Spinal cord (tissue), 10 donors: ENCODE measurements at places on chromosomes 7 and 10. TPM values are rescaled to one million over a fixed set of nuclear protein-coding genes. Genes with fewer than 3 reads are reported as not detected.

Gene KIAA1217
- 8.7 TPM for polyA plus RNA-seq

- DNase-seq: no peak
These were observed 15.9 kb downstream of the GSTO2 start for GRCh38 chr10:104284846-104285245.

- DNase-seq: no peak
These were observed 54.6 kb downstream of the VSTM2A start for GRCh38 chr7:54596747-54597146.

DNA sequence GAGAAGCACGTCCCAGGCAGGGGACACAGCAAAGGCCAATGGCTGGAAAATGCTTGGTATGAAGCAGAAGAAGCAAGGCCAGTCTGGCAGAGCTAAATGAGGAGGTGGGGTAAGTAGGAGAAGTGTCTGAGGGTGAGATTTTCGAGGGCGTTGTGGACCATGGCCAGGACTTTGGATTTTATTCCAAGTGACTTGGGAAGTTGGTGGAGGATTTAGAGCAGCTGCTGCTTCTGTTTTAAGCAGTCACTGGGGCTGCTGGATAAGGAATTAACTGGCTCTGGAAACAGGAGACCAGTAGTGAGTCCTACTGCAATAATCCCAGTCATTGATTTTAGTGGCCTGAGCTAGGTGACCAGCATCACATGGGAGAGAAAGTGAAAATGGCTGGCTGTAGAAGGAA is 67.6 kb upstream of the GSDME start:
- no peak for DNase-seq

DNA sequence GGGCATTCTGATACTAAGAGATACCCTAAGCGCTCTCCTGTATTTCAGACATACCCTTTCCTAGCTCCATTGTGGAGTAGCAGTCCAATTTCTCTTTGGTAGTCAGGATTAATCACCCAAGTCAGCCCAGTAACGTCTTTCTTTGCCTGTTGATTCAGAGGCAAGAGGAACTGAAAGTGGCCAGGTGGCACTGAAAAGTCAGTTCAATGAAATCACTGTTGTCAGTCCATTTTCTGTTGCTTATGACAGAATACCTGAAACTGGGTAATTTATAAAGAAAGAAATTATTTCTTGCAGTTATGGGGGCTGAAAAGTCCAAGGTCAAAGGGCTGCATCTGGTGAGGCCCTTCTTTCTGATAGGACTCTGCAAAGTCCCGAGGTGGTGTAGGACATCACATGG is 40.2 kb downstream of the ANKRD61 start:
- no peak for DNase-seq

DNA sequence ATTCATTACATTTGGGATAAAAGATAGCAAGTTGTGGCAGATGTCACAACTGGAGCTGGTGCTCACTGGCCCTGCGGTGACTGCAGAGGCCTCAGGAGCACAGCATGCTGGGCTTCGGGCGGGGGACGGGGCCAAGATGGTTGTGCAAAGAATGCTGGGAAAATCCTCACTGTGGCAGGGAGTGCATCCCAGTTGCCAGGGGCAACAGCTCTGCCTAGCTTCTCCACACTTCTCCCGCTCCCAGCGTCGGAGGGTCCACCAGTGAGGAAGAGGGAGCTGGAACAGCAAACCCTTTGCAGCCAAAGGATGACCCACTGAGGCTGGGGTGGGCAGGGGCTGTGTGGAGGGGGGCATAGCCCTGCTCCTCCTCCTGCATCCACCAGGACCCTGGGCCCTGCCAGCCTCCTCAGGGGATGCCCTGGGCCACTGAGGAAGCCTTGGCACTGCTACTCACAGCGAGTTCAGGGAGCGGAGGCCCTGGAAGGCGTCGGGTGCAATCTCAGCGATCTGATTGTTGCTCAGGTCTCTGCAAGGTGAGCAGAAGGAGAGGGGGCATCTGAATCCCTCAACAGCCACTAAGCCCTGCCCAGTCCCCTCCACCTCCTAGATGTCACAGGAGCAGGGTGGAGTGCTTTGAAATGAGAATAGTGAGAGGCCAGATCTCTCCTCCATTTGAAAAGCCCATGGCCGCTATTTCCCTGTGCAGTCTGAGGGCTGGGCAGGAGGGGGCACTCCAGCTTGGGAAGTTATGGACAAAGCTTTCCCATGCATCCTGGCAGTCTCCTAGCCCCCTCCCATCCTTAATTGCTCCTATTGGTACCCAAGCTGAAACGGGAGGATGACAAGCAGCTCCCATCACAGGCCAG is 126.5 kb downstream of the SLIT1 start:
- no peak for DNase-seq

Gene PTPRZ1
- polyA plus RNA-seq: 736 TPM

Gene NUTM2E
- polyA plus RNA-seq: 0.35 TPM

Gene GRIFIN
- not detected for polyA plus RNA-seq

Gene FZD8
- 4.8 TPM for polyA plus RNA-seq

DNA sequence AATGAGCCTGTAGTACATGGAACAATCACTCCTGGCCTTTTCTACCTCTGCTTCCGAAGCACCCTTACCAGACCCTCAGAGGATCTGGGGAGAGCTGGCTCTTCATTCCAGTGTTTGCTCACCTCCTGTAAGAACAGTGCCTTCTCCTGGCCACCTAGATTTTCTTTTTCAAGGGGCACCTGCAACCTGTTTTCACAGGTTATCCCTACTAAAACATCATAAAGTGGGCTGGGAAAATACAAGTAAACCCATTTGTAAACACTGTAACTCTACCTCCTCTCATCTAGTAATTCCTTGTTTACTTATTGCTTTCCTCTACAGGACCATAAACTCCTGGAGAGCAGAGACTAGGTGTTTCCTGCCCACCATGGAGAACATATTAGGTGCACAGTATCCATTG is 1.1 kb downstream of the PIK3AP1 start:
- DNase-seq: no peak

DNA sequence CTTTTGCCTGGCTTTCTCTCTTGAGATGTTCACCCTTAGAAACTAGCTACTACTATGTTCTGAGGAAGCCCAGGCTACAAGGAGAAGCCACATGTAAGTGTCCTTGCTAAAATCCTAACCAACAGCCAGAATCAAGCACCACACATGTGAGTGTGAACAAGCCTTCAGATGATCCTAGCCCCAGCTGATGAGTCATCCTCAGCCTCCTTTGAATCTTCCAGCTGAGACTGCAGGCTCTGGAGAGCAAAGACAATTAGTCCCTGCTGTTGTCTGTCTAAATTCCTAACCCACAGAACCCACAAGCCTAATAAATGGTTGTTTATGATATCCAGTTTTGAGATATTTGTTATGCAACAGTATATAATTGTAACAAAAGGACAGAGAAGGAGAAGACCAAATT is 92.8 kb upstream of the TAC1 start:
- no peak for DNase-seq

GRCh38 chr7:124457841-124458240 is 307.8 kb downstream of the GPR37 start:
- DNase-seq: no peak

DNA sequence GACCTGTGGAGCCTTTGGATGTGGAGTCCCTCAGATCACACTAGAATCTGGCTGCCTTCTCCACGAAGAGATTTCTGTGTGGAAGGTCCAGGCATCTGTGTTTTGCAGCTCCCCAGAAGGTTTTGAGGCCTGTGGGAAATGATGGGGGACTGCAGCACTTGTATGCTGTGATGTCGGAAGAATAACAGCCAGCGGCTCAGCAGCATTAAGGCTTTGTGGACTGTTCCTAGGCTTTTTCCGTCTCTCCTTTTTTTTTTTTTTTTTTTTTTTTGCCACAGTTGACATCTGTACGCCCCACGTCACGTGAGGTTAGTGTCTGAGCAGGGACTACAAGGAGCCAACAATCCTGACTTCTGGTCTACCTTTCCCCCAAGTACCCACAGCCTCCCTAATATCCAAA is 181.3 kb downstream of the PFKFB3 start:
- DNase-seq: no peak

GRCh38 chr7:16929146-16929762 is 47.5 kb upstream of the AGR3 start:
- no peak for DNase-seq

- no peak for DNase-seq
These were observed 48.8 kb upstream of the SLC35B4 start for GRCh38 chr7:134365341-134366054.

Gene WNT8B
- 0.32 TPM for polyA plus RNA-seq

Gene DOCK4
- polyA plus RNA-seq: 51.2 TPM

GRCh38 chr7:37068902-37069301 is 344.6 kb upstream of the AOAH start:
- no peak for DNase-seq

DNA sequence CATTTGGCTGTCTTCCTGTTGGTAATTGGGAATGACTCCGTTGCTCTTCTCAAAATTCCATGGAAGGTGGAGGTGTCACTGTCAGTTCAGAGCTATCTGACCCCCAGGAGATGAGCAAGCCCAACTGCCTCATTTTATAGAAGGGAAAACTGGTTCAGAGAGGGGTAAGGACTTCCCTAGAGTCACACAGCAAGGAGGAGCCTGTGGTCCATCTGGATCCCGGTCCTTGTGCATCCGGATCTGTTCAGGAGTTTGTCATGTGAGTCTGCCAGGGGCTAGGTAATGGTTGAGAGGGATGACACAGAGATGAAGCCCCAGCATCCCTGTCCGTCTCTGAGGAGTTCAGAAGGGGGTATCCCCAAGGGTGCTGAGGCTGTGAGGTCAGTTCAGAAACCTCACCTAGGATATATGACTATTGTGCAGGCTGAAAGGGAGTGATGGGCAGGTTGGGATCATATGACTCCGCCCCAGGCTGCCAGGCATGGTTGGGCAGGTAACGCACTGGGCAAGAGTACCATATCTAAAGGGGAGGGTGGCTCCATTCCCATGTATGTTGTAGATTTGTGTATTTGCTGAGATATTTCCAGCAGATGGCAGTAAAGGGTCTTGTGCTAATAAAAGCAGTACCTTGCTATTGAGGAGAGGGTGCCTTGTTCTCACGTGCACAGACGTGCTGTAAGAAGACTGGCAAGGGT is 16.0 kb upstream of the SLC29A3 start:
- DNase-seq: no peak

Gene NKX1-2
- polyA plus RNA-seq: 1.9 TPM

Gene SPOCK2
- polyA plus RNA-seq: 312 TPM

DNA sequence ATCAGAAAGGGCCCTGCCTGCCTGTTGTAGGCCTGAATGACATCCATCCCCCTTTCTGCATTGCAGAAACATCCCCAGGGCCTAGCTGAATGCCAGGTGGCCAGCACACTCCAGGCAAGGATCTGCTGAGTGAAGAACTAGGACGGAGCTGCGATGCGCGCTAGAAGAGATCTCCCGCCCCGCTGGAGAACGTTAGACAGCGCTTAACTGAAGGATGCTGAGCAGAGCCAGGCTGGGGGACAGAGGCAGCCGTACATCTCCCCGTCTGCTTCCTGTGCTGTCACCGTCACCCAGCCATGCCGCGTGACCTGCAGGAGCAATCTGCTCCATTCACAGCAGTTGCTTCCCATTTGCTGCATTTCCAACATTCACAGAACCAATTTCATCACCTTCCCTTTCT is 73.3 kb downstream of the FAM53B start:
- no peak for DNase-seq

Gene BUB3
- polyA plus RNA-seq: 98.1 TPM

DNA sequence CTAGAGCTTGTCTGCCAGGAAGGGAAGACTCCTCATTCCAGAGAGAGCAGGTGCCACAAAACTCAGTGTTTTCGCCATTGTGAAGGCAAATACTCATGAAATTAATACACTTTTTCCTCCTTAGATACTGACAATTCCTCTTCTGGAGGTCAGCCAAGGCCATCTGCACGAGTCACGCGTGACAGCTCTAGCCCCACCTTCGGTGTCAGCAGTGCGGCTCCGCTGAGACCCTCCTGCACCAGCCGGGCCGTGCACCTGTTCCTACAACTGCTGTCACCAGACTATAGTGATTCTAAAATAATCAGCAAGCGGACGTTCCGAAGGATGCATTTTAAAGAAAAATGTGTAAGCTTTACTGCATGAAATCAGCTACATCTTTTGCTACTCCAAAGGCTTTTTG is 127.7 kb downstream of the DIP2C start:
- DNase-seq: no peak

- DNase-seq: no peak
These were observed 150.9 kb downstream of the UBE2H start for GRCh38 chr7:129801882-129802281.

Gene HTRA1
- 243 TPM for polyA plus RNA-seq

GRCh38 chr7:51080622-51081269 is 235.9 kb downstream of the COBL start:
- peak; percentile 33 for DNase-seq

- DNase-seq: no peak
These were observed 29.1 kb upstream of the DGKB start for GRCh38 chr7:14931511-14932215.

- no peak for DNase-seq
These were observed 85.3 kb upstream of the CCDC6 start for GRCh38 chr10:59991661-59992060.

DNA sequence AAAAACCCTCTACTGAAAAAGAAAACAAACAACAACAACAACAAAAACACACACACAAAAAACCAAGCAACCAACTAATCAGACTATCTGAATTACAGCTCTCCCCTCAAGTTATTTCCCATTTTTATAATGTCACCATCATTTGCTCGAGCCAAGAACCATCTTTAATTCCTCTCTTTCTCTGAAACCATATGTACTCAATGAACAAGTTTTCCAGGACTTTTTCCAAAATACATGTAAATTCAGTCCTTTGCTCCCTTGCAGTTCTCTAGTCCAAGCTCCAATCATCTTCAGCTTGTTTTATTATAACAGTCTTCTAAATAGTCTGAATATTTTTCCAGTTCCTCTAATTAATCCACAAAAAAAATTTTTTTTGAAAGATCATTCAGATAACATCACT is 506.0 kb downstream of the NXPH1 start:
- no peak for DNase-seq

Gene SCRN1
- polyA plus RNA-seq: 150 TPM

DNA sequence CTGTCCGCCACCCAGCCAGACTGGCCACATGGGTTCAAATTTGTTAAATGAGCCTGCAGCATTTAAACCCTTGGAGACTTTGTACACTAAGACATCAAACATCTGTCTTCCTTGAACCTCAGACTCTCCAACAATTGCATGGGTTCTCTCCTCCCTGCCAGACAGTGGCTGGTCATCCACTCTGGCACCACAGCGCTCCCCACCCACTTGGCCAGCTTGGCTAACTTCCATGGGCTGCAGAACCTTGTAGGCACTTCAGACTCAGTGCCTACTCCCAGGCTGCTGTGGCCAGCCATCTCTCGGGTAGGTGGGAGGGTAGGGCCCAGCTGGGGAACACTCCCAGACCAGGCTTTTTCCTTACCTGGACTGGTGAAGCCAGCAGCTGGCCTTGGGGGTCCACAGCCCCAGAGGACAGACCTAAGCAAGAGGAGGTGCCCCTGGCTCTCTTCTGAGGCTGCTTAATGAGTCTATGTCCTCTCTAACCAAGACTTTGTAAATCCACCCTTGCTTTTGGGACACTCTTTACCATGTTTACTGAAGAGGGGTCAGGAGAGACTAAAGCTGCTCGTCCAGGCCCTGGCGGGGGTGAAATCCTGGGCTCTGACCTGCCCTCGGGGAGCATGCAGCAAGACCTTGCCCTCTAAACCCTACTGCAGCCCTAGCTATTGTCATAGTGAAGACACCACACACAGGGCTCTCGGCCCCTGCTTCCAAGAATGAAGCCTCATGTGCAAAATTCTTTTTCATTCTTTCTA is 82.7 kb downstream of the ARHGAP22 start:
- peak; percentile 27 for DNase-seq

Gene SRRM3
- polyA plus RNA-seq: 80.0 TPM

- DNase-seq: peak; percentile 54
These were observed 3.2 kb upstream of the LAT2 start for GRCh38 chr7:74206589-74207120.

Gene CPN1
- 0.24 TPM for polyA plus RNA-seq
